Mesothelial cell of epicardium (in vitro differentiated cells): ENCODE measurements at places on chromosomes 11 and 22.
A peak's percentile ranks its signal among the peaks of the same experiment; 100 is the strongest.

DNA sequence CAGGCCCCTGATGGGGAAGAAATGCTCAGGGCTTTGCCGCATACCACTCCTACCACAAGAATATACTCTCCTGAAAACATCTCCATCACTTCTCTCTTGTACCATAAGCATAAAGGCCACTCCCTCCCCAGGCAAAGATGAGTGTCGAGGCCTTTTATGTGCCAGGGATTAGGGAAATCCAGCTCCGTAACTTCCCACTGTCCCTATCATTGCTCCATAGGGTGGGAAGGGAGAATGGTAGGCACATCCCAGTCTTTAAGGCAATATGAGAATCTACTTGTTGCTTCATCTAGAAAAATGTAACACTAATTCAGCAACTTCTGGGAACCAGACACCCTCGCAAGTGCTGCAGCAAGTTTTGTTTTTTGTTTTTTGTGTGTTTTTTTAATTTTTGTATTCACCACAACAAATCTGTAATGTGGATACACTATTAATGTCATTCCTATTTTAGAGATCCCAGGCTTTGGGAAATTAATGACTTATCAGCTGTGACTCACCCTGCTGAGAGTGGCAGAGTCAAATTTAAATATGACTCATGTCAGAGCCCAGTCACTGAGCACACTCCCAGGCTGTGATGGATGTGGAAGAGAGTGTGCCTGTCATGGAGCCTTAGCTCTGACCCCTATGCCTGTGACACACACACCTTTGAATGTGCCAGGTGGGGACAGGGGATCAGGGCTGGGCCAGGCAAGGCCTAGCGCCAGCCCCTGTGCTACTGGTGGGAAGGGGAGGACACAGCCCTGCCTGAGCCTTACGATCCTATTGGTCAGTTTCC is 23.4 kb downstream of the PANX1 start:
- no peak for DNase-seq

- no peak for DNase-seq
Measured at GRCh38 chr11:19326499-19326898, 85.8 kb upstream of the E2F8 start.

- DNase-seq = no peak
Measured at GRCh38 chr11:64686466-64687170, 36.4 kb downstream of the NRXN2 start.

DNA sequence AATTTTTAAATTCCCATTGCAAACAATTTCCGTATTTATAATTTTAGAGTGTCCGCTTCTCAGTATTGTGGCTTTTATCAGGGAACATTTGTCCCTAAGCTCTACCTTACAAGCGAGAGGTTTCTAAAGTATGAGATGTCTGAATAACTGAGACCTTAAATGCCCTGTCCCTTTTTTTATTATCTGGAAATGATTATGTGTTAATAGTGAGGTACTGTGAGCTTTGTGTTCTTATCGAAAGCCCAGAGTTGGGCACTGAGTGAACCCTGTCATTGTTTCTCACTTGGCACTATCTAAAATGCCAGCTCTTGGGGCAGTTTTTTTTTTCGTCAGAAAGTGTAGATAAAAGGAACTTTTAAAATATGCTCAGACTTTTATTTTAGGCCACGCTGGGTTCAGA is 9.5 kb downstream of the CTTN start:
- no peak for DNase-seq

- DNase-seq = no peak
Measured at GRCh38 chr11:17968206-17968605, 44.6 kb downstream of the SERGEF start.

- DNase-seq = peak; percentile 26
Measured at GRCh38 chr11:10669258-10670033, 24.1 kb downstream of the IRAG1 start.

GRCh38 chr22:38657045-38657909 is 839 bp downstream of the CBY1 start:
- DNase-seq = no peak

GRCh38 chr11:117843666-117844484 is 19.3 kb upstream of the FXYD2 start:
- DNase-seq = peak; percentile 66

GRCh38 chr11:1796413-1797011 is 32.8 kb upstream of the CTSD start:
- DNase-seq = no peak

DNA sequence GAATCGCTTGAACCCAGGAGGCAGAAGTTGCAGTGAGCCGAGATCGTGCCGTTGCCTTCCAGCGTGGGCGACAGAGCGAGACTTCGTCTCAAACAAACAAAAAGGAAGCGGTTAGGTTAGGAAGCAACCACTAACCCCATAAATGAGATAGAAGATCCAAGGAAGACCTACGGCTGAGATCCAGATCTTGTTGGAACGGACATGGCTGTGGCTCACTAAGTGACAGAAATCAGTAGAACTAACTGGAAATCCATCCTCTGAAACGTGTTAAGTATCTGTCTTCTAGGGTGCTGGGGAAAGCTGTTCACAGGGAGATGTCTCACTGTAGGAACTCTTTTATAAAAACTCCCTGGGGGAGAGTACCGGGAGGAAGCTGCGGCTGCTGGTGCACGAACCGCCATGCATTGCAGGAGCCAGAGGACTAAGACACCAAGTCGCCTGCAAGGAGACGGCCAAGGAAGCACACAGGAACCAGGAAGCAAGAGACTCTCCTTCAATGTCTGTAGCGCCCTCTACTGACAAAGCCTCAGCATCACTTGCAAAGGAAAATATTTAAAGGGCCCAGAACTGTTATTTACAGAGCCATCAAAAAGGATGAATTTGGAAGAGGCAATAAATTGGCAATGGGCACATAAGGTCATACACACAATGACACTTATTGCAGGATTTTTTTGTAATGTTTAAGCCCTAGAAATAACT is 16.9 kb upstream of the SPTY2D1 start:
- DNase-seq = no peak

DNA sequence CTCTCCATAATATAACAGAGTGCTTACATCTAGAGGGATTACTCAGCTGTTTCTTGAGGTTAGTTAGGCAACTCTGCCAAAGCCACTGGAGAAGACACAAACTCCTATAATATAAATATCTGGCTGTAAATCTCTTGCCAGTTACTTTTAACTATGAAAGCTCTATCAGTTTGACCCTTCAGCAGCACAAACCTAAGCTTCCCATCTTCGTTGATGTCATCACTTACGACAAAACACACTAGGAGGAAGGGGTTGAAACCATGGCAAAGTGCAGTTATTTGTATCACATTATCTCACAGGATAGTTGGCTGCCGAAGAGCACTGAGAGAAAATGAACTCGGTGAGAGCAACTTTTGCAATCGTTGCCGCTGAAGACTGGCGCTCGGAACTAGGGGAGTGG is 922.1 kb downstream of the OPCML start:
- no peak for DNase-seq

GRCh38 chr11:17821648-17822400 is 87.2 kb downstream of the KCNC1 start:
- DNase-seq = no peak

DNA sequence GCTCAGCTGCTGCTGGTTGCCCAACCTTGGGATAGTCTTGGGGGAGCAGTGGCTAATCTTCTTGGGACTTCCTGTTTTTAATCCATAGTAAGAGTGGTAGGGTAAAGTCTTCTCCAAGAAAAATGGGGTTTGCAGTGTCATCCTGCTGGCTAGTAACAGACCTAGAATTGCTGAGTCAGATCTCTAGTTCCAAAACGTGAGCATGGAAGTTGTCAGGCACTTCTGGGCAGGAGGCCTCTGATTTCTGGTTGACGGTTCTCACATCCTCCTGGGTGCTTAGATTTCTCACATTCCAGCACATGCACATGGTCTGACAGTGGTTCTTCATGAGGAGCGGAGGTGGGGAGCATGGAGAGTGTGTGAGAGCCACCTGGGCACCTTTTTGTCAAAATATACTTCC is 410.0 kb downstream of the OPCML start:
- DNase-seq = no peak

DNA sequence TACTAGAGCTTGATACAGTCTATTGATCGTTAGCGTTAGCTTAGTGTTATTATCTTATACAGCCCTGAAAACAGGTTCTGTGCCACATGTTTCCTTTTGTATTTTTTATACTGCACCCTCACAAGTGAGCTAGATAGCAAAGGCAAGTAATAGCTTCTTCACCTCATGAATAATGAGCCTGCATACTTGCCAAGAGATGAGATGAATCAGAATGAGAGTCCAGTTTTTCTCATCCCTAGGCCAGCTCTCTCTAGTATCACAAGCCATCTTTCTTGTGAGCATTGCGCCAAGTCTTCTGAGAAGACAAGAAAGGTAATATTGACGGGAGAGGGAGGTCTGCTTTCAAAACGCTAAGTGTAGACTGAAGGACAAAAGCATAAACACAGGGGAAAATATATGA is 8.7 kb upstream of the CARD18 start:
- no peak for DNase-seq

DNA sequence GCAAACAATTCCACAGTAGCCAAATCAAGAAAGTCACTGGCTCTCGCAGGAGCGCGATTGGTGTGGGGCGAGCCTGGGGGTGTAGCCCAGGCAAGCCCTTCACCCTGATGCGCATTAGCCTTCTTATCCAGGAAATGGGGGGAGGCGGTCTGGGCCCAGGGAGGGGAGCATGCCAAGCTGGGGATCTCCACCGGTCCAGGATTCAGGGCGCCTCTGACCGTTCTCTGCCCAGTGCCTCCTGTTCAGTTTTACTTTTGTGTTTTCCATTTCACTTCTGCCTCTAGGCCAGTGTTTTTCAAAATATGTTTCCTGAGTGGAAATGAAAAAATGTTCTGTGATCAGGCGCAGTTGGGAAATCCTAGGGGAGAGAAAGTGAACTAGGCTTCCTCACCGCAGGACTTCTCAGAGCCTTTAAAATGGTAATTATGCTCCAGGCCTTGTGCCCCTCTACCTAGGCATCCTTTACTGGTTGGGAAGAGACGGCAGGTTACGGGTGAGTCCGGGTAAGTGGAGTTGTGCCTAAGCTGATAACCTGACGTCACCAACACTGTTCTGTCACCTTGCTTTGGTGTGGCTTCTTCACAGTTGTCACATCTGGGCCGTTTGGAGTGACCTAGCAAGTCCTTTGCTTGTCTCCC is 18.4 kb downstream of the LRP5 start:
- DNase-seq = no peak

GRCh38 chr11:76837696-76838677 is 22.7 kb upstream of the ACER3 start:
- DNase-seq = no peak

- DNase-seq = no peak
Measured at GRCh38 chr11:766106-766935, 11.0 kb downstream of the GATD1 start.

- DNase-seq = peak; percentile 59
Measured at GRCh38 chr11:86068138-86068871, 579 bp downstream of the PICALM start.

GRCh38 chr22:46798366-46799350 is 36.2 kb downstream of the TBC1D22A start:
- peak; percentile 83 for DNase-seq

DNA sequence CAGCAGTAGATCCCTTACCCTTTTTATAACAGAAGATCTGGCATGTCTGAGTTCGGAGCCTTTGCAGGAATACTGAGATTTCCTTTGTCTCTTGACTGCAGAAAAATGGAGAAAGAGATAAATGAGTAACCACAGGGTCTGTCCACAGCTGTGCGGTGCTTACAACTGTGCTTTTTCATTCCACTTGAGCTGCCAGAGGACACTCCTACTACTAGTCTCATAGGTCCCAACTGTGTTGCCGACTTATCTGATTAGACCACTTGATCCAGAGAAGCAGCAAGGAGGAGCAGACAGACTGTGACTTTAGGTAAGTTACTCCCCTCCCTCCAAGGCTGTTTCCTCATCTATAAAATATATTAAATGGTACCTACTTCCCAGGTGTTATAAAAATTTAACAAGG is 17.5 kb downstream of the FAM227A start:
- DNase-seq = no peak

DNA sequence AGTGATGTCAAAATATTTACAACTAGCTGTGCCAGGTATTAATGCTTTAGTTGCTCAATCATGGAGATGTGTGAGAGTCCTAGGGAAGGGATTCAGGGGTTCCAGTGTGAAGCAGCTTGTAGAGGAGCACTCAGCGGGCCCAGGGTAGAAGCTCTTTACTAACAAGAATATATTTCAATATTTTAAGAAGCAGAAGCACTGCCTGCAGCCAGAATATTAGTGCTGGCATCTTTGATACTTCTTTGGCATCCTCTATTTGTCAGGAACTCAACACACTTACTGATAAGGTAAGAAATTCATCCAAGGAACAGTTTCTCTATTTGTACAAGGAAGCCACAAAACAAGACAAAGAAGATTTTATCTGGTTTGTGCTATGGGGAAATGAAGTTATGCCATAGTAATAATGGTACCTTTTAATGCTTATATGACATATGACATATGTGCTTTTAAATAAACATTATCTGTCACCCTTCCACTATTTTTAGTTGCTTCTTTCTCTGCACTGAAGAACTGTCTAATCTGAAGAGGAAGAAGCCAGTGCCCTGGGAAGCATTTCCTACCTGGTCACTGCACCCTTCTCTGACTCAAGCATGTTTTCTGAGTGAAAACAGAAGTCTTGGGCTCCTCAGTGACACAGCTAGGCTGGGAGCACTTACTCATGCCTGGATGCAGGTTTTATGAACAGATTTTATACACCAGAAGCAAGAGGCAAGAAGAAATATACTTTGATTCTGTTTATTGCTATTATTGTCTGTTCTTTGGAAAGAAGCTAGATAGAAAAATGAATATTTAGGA is 388.1 kb upstream of the CCDC90B start:
- DNase-seq = no peak

GRCh38 chr11:83112886-83113285 is 41.2 kb upstream of the RAB30 start:
- no peak for DNase-seq

DNA sequence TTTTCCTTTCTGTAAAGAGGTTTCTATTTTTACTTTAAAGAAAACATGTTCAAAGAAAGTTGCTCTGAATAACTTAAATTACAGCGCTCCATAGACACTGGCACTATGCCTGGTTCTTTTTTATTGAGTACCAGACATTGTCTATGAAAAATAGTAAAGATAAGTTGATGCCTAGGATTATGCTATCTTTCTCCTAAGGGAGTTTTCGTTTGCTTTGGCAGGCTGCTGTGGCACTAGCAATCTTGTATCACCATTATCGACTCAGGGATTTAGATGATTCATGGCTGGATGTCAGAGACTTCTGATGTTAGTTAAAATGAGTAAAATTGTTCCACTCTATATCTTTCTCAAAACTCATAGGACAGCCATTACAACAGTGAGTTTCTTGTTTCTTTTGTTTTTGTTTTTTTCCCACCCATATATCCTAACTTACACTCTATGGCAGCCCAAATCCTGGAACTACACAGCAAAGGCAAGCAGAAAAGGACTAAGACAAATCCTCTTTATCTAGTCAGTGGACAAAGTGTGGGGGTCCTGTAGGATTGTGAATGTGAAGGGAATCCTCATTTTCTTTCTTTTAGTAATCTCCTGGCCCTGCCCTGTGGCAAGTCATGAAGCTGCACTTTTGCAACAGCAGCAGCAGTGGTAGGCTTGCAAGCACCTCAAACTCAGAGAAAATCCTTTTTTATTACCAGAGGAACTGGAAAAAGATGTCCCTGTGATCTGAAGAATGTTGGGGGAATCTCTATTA is 20.7 kb downstream of the SLN start:
- no peak for DNase-seq

GRCh38 chr11:33869481-33870422 is 22.1 kb downstream of the LMO2 start:
- DNase-seq = peak; percentile 56

- no peak for DNase-seq
Measured at GRCh38 chr11:92550411-92550810, 325.8 kb downstream of the FAT3 start.
